ENCODE measurements at places on chromosomes 4 and X.

- DNase-seq, result no peak
These were observed 128.3 kb downstream of the TSPAN5 start for GRCh38 chr4:98529970-98530569.

DNA sequence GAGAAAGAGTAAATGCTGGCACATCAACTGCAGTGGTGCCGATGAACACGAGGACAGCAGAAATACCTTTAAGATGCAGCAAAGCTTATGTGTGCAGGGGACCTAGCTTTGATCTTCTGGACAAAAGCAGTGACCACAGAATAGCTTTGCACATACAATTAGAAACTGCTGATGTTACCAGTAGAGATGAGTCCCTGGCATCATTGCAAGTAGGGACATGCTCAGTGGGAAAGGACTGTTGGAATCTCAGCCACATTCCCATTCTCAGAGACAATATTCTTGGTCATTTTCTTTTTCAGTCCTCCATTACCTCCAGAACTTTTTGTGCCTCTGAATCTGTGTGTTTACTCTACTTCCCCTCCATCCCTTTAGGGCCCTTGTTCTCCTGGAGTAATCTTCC, 16.9 kb upstream of the PDLIM3 start:
- no peak for DNase-seq

GRCh38 chr4:2843263-2843940, at the start of gene ADD1:
TSS of gene ADD1 (plus strand) at chr4:2843844. CDS start at chr4:2875916, 32,072 bp downstream.
- DNase-seq, result no peak

DNA sequence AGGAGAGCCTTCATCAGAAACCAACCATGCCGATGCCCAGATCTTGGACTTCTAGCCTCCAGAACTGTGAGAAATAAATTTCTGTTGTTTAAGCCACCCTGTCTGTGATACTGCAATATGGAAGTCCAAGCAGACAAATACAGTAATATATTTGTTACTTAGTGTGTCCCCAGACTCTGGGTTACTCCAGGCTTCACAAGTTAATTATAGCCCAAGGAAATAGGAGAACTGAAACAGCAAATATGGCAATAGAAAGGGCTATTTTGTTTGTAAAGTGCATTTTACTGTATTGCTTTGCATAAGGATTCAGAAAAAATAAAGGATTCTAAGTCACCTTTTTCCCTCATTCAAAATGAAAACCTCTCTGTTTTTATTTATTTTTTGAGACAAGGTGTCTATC, 15.7 kb downstream of the TIGD4 start:
- no peak for DNase-seq

GRCh38 chr4:7987148-7987989, 47.7 kb upstream of the AFAP1 start:
- peak; percentile 4 for DNase-seq

- no peak for DNase-seq
These were observed 26.7 kb downstream of the MANBA start for GRCh38 chr4:102734116-102734515.

- DNase-seq, result no peak
These were observed 19.6 kb downstream of the MND1 start for GRCh38 chr4:153364061-153364460.

DNA sequence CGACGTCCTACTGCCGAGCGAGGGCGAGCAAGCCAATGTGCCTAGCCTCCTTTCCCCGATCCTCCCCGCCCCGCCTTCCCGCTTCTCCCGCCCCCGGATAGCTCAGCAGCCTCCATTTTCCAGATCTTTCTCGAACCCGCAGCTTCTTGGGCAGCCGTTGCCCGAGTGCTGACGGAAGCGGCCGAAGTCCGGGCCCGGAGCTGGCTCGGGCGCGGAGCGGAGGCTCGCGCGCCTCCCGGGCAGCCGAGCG, 172 bp upstream of the HSPA4L start:
- no peak for DNase-seq

DNA sequence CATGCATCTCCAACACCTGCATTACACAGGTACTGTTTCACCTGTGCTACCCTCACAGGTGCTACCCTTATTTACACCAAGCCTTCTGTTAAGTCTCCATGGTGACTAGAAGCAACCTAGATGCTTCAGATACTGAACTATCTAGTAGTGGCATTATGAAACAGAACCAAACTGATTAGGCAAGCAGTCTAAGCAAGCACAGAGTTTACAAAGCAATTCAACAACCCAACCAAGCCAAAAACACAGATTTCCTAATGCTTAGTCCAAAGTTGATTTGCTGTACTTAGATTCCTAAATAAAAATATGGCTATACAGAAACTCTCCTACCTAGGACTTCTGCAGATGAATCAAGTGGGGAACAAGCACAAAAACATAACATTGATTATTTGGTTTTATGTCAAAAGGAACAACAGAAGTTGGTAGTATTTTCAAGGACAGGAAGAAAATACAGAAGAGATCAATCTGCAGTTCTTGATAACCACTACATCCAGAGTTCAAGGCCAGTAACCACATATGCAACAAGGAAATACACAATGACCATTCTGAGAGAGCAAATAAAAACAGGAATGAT, 3.2 kb downstream of the TAPT1 start:
- DNase-seq, result no peak

- no peak for DNase-seq
These were observed 178.4 kb upstream of the GPR101 start for GRCh38 chrX:137212078-137212632.

- no peak for DNase-seq
These were observed 248.5 kb downstream of the GRIA3 start for GRCh38 chrX:123432361-123433150.

- DNase-seq, result no peak
These were observed 147.3 kb downstream of the KLHL13 start for GRCh38 chrX:117969328-117969727.

DNA sequence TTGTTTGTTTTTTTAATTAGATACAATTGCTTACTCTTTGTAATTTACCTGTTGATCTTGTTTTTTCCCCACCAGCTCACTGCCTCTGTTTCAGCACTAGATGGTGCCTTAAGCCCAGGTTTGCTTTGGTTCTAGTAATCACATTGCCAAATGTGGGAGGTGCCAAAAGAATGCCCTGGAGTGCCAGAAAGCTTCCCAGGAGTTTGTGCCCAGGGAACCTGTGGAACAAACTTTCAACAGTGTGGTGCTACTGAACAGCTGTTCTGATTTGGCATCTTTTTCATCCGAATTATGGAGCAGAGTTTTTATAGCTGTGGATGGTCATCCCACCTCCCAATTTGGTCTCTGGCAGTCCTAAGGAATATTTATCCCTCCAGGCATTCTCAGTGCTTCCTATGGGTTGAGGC, 1000.7 kb downstream of the STIM2 start:
- no peak for DNase-seq

- DNase-seq, result no peak
These were observed 7.2 kb upstream of the NEUROG2 start for GRCh38 chr4:112523008-112523721.

GRCh38 chrX:140928739-140929138, 73.7 kb upstream of the SPANXB1 start:
- DNase-seq, result no peak

DNA sequence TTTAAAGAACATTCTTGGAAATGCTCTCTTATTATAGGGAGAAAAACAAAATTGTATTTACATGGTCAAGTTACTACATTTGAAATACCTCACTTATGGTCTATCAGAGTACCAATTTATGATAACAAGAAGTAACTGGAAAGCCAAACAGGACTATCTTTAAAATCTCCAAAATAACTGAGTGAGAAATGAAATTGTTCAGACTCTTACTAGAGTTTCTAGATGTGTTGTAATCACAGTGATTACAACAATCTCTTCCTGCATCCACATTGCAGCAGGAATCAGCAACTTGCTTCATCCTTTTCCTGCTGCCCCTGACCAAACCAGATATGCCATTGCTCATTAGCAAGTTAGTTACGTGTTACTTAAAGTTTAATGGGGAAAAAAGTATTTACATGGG, 245.2 kb upstream of the SMIM31 start:
- DNase-seq, result no peak

GRCh38 chrX:1400742-1401471, 9.0 kb upstream of the SLC25A6 start:
- no peak for DNase-seq

DNA sequence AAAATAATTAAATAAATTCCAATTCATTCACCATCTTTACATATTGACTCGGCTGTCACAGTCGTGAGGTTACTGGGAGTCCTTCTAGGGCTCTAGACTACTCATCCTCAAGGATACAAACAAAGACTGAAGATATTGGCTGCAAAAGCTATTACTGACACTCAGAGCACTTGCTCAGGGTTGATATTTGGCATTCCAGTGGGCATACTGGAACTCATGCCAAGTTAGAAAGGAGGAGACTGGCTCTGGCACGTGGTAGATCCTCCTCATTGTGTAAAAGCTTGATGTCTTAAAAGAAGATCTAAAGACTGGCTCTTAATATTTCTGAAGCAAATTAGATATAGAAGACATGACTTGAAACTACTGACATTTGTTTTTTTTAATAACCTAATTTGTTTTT, 172.7 kb downstream of the GPM6A start:
- DNase-seq, result no peak

DNA sequence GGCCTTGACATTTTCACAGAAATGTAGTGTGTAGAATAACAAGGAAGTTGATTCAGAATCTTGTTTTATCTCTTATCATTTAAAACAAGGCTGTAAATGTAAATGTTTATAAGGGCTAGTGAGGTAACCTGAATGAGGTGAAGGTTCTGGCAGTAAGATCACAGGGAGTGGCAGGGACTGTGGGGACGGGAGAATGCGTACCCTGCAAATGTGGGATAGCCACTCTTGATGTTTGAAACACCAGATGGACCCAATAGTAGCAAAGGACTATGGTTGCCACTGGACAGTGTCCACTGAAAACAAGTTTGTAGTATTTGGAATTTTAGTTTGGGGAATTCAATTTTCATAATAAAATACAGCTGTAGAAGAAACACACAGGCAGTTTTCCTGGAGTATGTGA, 155.3 kb downstream of the FHIP1A start:
- DNase-seq, result no peak

DNA sequence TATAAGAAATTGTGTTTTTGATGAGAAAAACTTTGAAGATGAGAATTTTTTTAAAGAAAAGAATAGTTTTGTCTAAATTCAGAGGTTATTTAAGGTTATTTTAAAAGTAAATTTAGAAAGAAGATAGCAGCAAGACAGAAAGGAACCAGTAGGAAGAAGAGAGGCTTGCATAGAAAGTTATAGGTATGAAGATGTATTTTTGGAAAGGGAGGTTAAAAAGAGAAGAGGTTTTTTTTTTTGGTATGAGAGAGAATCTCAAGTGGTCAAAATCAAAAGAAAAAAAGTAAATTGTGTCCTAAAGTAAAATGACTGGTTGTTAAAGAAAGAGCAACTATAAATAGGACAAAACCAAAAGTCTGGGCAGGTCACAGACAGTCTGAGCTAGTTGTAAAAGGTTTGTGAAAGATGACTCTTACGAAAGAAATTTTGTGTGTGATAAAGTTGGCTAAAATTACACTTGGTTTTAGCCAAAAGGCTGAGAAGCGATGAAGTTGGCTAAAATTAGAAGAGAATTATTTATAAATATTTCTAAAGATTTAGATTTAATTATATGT, 16.4 kb upstream of the EIF4E start:
- DNase-seq, result no peak

DNA sequence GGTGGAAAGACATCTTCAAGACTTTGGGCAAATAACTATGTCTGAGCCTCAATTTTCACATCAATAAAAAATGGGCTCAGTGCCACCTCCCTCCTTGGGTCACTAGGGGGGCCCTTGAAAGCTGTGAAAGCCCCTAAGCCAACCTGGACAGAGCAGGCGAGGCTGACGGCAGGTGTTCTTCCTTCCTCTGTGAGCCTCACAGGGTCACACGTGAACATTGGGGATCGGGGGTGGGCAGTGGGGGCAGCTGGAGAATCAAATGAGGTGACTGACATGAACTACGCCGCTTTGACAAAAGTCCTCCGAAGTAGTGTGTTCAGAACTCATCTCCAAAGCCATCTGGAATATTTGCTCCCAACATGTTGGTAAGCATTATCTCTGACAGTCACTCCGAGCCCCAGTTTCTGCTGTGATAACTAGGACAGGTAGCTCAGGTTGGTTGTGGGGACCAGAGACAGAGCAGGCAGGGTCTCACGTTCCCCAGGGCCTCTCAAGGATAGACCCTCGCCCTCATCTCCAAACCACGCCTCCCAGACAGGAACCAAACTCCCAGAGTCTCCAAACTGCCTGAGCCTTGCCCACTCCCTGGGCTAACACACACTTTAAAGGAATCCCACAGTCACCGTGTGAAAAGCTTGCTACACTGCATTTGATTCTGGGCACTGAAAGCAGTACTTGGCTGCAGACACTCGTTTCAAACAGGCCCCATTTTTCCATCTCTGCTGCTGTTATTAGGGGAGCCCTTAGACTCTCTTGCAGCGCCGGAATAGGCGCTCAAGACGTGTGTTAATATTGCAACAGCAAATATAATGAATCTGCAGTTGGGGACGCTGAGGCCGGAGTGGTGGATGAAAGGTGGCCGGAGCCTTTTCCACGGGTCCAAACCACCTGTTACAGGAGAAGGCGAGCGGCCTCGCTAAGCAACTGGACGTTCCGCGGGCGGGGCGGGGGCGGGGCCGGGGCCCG, 717 bp upstream of the WFS1 start:
- no peak for DNase-seq

DNA sequence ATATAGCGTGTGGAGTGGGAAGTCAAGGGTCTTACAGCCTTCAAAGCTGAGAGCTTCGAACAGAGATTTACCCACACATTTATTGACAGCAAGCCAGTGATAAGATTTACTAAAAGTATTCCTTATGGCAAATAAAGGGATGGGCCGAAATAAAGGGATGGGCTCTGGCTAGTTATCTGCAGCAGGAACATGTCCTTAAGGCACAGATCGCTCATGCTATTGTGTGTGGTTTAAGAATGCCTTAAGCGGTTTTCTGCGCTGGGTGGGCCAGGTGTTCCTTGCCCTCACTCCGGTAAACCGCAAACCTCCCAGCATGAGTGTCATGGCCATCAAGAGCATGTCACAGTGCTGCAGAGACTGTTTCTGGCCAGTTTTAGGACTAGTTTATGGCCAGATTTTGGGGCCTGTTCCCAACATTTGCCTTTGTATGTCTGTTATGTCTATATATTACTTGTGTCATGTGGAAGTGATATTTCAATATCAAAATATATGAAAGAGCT, 53.5 kb downstream of the UGT2B10 start:
- no peak for DNase-seq

DNA sequence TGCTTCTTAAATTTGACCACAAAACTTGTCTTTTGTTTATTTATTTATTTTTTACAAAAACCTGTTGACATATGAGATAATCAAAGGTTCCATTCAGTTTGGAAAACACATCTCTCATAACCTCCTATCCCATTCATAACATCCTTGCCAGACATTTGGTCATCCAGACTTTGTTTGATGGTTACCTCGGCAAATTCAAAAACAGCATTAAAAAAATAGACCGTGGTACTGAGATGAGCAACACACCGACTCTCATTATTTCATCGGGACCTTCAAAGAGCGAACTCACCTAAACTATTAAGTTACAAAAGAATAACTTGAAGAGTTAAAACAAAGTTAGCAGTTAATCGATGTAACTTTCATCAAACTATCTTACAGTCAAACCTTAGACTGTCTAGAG, 85.8 kb upstream of the RPS6KA3 start:
- no peak for DNase-seq

GRCh38 chr4:177403746-177404145, 38.5 kb downstream of the AGA start:
- no peak for DNase-seq

Data from SHP77 treated with DMSO at 0.1 percent for 48 hours (cell line).